ENCODE measurements at places on chromosomes 7 and 10.
A peak's percentile ranks its signal among the peaks of the same experiment; 100 is the strongest.

- DNase-seq = no peak
These were observed 86.2 kb upstream of the DYNC1I1 start for GRCh38 chr7:95686109-95686508.

DNA sequence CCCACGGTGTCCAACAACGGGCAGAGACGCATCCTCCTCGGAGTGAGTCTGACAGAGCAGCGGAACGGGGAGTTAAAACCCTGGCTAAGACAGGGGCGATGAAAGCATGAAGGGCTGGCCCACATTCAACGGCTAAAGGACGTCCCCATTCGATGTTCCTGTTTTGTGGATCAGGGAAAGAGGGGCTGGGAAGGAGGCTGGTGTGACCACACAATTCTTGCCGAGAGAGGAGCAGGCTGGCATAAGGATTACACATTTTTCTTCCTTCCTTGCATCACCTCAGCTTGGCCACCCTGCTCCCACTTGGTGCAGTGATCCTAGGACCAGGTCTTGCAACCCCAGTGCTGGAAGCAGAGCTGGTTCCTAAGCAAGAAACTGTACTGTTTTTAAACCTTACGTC lies 67.7 kb downstream of the GNA12 start:
- no peak for DNase-seq

- no peak for DNase-seq
These were observed 519.7 kb downstream of the LRMDA start for GRCh38 chr10:75950997-75951589.

DNA sequence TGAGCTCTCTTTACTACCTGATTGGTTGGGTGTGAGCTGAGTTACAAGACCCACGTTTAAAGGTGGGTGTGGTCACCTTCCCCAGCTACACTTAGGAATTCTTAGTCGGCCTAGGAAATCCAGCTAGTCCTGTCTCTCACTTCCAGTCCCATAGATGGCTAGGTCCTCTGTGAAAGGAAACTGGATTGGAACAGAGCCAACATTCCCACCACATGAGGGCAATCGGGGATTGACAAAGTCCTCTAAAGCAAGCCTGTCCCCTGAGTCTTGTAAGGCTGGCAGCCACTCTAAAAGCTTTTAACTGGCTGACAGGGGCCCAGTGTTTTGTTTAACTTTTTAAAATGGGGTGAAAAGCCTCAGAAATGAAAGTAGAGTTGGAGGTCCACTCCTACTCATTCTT lies 15.1 kb upstream of the CROT start:
- DNase-seq = no peak

DNA sequence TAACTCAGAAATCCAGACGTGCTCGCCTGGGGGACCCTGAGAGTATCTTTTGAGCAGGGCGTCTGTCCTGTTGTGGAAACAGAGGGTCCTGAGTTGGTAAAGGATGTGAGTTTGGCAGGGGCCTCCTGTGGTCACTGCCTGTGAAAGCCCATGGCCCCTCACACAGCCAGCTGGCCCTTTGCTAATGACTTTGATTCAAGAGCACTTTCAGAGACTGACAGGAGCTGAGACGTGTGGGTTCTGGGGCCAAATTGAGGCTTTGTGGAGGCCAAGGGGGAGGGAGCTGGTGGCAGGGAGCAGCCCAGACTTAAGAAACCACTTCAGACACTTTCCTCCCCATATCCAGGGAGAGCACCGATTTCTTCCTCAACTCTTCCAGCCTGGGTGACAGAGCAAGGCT lies 459.4 kb upstream of the FOXK1 start:
- no peak for DNase-seq

- no peak for DNase-seq
These were observed 70.2 kb upstream of the ADAM12 start for GRCh38 chr10:126458466-126458865.

DNA sequence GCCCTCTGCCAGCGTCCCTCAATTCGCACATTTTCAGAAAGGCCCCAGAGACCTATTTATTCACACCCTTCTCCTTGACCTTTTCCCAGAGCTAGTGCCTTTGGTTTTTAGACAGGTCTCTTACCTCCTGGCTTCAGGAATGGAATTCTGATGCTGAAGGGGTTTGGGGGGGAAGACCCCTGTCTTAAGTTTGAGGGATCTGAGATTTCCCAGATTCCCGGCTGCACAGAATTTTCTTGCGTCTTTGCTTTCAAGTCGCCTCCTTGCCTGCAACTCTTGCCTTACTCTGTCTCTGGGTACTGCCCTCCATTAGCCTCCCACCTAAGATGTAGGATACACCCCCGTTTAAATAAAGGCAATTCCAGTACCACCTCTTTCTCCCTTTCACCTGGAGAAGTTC lies 1.9 kb downstream of the GATA3 start:
- DNase-seq = no peak

DNA sequence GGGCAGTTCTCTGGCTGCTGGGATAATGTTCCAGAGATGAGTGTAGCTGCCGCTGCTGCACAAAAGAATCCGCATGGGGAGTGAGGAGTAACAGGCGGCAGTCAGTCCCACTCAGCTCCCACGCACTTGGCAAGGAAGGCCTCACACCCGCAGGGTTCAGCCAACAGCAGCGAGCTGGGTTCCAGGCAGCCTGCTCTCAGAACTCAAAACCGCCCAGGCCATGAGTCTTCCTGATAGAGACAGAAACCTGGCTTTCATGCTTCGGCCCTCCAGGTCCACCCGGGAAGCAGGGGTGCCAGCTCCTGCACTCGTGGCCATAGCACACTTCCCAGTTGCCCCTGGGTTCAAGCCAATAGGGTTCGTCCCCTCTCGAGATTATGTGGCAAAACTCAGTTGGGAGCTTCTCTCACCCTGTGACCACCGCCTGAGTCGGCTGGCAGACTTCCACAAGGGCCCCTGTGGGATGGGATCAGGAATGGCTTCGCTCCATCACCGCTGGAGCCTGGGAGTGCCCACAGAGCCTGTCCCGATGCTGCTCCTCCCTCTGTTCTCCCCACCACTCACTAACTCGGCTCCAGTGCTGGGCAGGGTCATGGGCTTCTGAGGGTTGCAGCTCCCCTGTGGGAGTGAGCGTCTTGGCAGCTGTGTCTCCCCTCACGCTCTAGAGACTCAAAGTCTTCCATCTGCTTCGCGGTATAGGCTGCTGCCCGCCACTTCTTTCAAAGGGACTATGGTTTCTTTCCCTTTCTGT lies 20.6 kb downstream of the CLRN3 start:
- no peak for DNase-seq

DNA sequence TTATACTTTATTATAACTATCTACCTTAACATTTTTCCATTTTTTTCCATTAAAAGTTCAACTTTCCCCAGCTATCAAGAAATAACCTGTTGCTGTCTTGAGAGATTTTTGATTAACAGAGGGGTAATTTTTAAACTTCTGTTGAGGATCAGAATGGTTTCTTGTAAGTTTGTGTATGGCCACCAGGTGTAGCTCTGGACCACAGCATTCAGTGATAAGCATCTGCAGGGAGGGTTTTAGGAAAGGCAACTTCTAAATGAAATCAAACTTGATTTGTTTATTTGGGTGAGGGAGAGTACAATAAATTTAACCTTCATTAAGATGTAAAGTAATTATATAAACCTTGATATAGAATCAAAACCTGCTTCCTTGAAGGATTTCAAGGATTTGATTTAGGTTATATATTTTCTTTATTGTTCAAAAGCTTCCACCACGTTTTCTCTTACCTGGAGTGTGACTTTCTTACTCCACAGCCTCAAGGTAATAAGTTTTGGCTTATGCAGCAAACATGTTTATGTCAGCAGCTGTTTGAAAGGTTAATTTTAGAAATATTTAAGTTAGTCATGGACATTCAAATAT lies 153.3 kb downstream of the STK31 start:
- DNase-seq = peak; percentile 9

DNA sequence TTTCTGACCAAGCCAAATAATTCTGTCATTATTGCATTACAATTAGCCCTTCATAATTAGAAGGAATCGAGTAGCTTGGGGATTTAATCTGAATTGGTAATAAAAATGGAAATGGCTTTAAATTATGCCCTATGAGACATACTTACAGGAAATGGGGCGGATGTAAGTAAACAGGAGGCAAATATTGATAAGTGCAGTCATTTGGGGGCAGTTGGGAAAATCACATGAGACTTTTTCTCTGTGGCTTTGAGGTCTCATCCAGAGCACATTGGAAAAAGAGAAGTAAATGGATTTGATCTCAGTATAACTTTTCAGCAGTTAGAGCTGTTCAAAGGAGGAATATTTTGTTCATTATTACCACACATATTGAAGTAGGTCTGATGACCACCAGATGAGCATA lies 307.8 kb upstream of the POM121L12 start:
- DNase-seq = no peak

- no peak for DNase-seq
These were observed 542 bp downstream of the FBXL13 start for GRCh38 chr7:103073989-103074518.

- DNase-seq = no peak
These were observed 155.0 kb downstream of the PTPRN2 start for GRCh38 chr7:158432369-158433341.

GRCh38 chr7:16590424-16590823 lies 55.1 kb downstream of the ANKMY2 start:
- DNase-seq = no peak

DNA sequence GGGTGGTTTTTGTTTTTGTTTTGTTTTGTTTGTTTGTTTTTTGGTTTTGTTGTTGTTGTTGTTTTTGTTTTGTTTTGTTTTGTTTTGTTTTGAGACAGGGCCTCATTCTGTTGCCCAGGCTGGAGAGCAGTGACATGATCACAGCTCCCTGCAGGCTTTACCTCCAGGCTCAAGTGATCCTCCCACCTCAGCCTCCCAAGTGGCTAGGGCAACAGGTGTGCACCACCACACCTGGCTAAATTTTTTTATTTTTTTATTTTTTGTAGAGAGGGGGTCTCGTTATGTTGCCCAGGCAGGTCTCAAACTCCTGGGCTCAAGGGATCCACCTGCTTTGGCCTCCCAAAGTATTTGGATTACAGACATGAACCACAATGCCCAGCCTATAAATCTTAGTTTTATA lies 115.9 kb upstream of the NFE2L3 start:
- no peak for DNase-seq

DNA sequence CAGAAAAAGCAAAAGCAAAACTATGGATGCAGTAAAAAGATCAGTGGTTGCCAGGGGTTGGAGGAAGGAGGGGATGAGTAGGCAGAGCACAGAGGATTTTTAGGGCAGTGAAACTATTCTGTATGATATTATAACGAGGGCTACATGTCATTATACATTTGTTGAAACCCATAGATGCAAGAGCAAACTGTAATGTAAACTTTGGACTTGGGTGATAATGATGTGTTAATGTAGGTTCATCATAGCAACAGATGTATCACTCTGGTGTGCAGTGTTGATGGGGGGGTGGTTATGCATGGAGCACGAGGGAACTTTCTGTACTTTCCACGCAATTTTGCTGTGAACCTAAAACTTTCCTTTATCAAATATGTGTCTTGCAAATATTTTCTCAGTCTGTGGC lies 23.2 kb downstream of the SLK start:
- no peak for DNase-seq

DNA sequence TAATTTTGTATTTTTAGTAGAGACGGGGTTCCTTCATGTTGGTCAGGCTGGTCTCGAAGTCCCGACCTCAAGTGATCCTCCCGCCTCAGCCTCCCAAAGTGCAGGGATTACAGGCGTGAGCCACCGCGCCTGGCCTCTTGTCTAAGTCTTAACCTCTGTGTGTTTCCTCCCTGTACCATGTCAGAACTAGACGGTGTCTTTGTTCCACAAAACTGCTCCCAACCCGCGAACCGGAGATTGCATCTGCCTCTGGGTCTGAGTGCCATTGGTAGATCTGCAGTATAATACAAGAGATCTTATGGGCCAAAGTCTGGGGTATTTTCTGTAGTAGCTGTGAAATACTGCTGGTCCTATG lies 1.3 kb upstream of the EEF1AKMT2 start:
- no peak for DNase-seq

DNA sequence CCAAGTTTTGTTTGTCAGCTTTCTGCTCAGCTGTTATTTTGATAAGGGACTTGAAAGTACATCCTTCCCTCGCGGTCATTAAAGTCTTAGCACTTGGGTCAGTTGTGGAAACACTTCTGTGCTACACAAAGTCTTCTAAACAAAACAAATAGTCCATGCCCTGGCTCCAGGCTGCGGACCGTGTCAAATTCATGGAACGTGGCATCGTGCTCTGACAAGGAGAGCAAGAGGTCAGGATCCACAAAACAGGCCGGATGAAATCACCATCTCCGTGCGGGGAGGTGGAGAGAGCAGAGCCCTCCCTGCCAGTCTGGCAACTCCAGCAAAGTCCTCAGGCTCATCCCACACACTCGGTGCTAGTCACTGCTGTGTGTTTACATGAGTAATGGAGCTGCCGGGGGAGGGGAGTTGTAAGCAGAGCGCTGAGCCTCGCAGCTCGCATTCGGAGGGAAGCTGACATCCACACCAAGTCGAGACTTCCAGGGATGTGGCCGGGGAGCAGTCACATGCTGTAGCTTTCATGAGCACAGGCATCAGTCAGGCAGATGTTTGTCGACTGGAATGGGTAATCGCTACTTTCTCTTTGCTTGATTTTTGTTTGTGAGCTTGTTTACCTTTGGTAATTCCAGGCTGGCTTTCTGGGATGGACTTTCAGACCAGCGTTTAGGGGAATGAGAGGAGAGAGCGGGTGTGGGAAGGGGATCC lies 147.6 kb downstream of the ARID5B start:
- DNase-seq = peak; percentile 72

GRCh38 chr7:75962607-75963380 lies 31.6 kb downstream of the TMEM120A start:
- no peak for DNase-seq

DNA sequence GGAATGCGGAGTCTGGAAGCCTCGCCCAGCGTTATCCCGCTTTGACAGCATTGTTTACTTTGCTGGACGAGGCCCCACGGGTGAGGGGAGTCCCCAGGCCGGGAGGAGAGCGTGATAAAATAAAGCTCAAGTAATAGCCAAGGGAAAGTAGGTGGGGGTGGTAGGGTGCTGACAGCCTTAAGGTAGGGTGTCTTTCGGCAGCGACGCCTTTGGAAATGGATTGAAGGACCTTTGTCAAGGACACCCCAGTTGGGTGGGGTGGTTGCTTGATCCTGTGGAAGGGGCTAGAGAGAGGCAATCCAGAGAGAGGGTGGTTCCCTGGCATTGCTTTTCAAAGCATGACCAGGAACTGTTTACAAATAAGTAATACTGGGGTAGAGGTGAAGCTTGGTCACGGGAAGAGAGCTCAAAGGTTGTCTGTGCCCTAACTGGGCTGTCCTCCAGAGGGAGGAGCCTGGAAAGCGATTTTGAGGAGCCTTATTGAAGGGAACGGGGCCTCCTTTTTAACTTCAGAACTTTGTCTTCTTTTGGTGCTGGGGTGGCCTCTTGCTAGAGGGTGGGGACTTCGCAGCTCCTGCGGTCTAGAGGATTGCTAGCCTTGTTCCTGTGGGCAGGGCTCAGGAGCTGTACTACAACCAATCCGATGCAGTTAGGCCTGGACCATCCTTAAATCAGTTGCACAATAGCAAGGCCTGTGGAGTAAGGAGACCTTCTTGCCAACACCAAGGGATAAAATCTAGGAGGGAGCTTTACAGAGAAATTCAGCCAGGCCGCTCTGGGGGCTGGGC lies 1.3 kb downstream of the EIF4EBP2 start:
- peak; percentile 37 for DNase-seq

Data from CD4-positive, alpha-beta T cell treated with Interleukin-2 at 100 ng/mL for 4 hours (primary cell).